Thyroid gland (tissue), 4 donors: ENCODE measurements at places on chromosomes 7 and 10.

GRCh38 chr10:4125776-4126175 lies 340.8 kb upstream of the KLF6 start:
- H3K4me3 ChIP-seq, result no peak overlapping the region
- H3K4me1 ChIP-seq, result no peaks in the 10 kb centered on the region
- H3K27me3 ChIP-seq, result no peaks in the 10 kb centered on the region
- no peak for DNase-seq

GRCh38 chr10:132677473-132678227 lies 108.3 kb downstream of the NKX6-2 start:
- no peaks in the 10 kb centered on the region for H3K4me1 ChIP-seq
- no peaks in the 10 kb centered on the region for H3K27me3 ChIP-seq
- DNase-seq, result no peak
- no peak overlapping the region for H3K27ac ChIP-seq

- no peak for DNase-seq
- H3K4me1 ChIP-seq, result peaks cover 5% of the 10 kb centered on the region
- H3K4me3 ChIP-seq, result no peak overlapping the region
- no peaks in the 10 kb centered on the region for H3K36me3 ChIP-seq
- no peaks in the 10 kb centered on the region for H3K27me3 ChIP-seq
Measured at GRCh38 chr7:76073335-76073990, 25.6 kb downstream of the MDH2 start.

DNA sequence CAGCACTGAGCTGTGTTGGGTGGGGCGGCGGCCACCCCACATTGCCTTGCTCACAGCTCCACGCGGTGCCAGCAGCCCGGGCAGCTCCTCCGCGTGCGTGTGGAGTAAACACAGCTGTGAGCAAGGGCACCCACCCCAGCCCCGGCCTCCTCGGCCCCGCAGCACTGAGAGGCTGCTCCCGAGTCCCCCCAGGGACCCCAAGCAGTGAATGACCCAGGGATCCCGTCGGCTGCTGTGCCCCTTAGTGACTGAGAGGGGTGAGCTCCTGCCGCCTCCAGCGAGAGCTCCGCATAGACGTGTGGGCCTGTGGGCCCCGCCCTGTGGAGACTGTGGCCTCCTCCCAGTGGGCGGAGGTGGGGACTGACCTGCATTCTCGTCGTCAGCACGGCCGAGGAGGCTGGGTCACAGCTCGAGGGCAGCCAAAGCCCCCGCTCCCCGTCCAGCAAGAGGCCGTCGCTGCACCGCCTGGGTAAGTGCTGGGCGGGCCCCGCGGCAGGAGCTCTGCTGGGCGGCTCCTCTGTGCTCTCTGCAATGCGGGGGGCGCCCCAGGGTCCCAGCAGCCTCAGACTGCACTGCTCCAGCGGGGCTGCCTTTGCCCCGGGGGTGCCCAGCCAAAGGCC lies 29.9 kb upstream of the UTF1 start:
- no peak overlapping the region for H3K27ac ChIP-seq
- no peaks in the 10 kb centered on the region for H3K27me3 ChIP-seq
- no peaks in the 10 kb centered on the region for H3K36me3 ChIP-seq
- no peaks in the 10 kb centered on the region for H3K4me1 ChIP-seq

GRCh38 chr7:36966636-36967035 lies 242.3 kb upstream of the AOAH start:
- no peak for DNase-seq
- H3K4me1 ChIP-seq, result peaks cover 22% of the 10 kb centered on the region
- H3K27me3 ChIP-seq, result no peaks in the 10 kb centered on the region
- no peak overlapping the region for H3K27ac ChIP-seq

- no peak for DNase-seq
- no peak overlapping the region for H3K27ac ChIP-seq
- H3K27me3 ChIP-seq, result no peaks in the 10 kb centered on the region
- no peak overlapping the region for H3K4me3 ChIP-seq
- no peaks in the 10 kb centered on the region for H3K36me3 ChIP-seq
- no peaks in the 10 kb centered on the region for H3K4me1 ChIP-seq
Measured at GRCh38 chr7:17638727-17639126, 301.6 kb downstream of the SNX13 start.

- H3K4me3 ChIP-seq, result no peak overlapping the region
- no peak overlapping the region for H3K27ac ChIP-seq
- peaks cover 4% of the 10 kb centered on the region for H3K4me1 ChIP-seq
- no peaks in the 10 kb centered on the region for H3K36me3 ChIP-seq
- no peak for DNase-seq
Measured at GRCh38 chr10:60664859-60665258, 113.4 kb upstream of the CDK1 start.

DNA sequence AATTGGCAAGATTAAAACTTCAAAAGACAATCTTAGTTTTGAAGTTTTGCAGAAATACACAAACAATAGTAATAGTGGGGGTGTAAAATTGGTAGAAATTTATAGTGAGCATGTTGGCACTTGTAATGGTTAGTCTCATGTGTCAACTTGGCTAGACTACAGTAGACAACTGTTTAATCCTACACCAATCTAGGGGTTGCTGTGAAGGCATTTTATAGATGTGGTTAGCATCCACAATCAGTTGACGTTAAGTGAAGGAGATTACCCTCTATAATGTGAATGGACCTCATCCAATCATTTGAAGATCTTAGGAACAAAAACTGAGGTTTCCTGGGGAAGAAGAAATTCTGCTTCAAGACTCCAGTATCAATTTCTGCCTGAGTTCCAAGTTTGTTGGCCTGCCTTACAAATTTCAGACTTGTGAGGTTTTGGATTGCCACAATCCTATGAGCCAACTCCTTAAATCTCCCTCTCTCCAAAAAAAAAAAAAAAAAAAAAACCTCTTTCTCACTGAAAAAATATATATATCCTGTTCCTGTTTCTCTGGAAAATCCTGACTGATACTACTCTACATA lies 531.6 kb upstream of the IGFBP3 start:
- H3K36me3 ChIP-seq, result no peaks in the 10 kb centered on the region
- no peak overlapping the region for H3K27ac ChIP-seq
- no peak overlapping the region for H3K4me3 ChIP-seq
- DNase-seq, result no peak
- H3K27me3 ChIP-seq, result no peaks in the 10 kb centered on the region

DNA sequence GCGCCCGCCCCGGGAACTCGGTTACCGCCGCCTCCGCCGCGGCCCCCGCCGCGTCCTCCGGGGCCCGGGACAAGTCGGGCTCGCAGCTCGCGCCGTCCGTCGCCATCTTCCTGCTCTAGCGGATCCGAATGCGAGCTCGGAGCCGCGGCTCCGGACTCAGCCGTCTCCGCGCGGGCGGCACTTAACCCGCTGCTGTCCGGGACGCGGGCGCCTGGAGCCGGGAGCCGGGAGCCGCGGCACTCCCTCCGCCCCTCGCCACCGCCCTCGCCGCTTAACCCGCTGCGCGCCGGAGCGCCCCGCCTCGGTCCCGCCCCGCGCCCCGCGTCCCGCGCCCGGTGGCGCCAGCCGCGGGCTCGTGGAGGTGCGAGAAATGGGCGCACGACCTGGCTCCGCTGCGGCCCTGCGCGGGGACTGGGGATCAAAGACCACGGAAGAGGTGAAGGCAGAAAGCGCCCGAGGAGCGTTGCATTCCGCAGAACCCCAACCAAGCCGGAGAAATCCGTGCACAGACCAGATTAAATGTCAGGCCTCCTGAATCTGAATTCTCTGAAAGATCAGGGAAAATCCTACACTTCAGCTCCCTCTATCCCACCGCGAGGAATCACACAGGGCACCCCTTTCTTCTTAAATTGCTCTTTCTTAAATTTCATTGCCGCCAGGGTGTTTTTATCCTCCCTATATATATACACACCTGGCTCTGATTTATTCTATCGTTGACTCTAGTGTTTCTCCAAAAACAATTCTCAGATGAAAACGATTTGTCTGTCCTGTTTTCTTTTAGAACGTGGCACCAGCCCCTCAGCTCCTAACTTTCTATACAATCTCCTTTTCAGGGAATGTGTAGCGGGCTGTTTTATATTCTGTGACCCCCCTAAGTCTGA lies at the start of gene CTTNBP2:
Gene CTTNBP2 (minus strand): TSS at position 132 of the 881 bp plus-strand sequence. CDS start 26 bp downstream, at position 106.
- peak within 1 kb of the TSS; percentile 81 for H3K27ac ChIP-seq
- H3K27me3 ChIP-seq, result no peaks in the 10 kb centered on the region
- no peaks in the 10 kb centered on the region for H3K4me1 ChIP-seq
- peak within 1 kb of the TSS; percentile 75 for H3K4me3 ChIP-seq
- DNase-seq, result peak; percentile 56
- no peaks in the 10 kb centered on the region for H3K36me3 ChIP-seq

- peaks cover 4% of the 10 kb centered on the region for H3K4me1 ChIP-seq
- no peak for DNase-seq
- H3K27ac ChIP-seq, result no peak overlapping the region
- no peak overlapping the region for H3K4me3 ChIP-seq
Measured at GRCh38 chr10:50397312-50398140, 146.2 kb upstream of the ASAH2 start.

GRCh38 chr7:112023282-112023681 lies 182.9 kb downstream of the DOCK4 start:
- DNase-seq, result no peak
- no peaks in the 10 kb centered on the region for H3K36me3 ChIP-seq
- no peak overlapping the region for H3K27ac ChIP-seq
- no peaks in the 10 kb centered on the region for H3K4me1 ChIP-seq
- H3K27me3 ChIP-seq, result no peaks in the 10 kb centered on the region

DNA sequence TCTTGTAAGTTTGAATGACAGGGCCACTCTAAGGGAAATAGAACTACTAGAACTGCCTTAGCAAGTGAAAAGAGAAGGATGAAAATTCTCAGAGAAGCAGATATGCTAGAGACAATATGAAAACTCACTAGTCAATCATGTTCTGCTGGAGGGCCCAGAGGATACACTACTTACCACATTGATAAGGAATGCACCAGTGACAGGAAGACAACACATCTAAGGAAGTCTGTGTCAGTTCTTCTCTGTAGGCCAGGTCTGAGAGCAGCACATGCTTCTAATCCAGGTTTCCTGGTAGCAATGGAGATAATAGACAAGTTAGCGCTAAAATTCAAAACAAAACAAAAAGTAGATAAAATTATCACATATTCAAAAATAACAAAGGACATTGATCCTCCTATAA lies 235.2 kb upstream of the AKR1E2 start:
- H3K36me3 ChIP-seq, result no peaks in the 10 kb centered on the region
- H3K27ac ChIP-seq, result no peak overlapping the region
- H3K27me3 ChIP-seq, result no peaks in the 10 kb centered on the region
- no peak overlapping the region for H3K4me3 ChIP-seq

GRCh38 chr10:88194041-88194887 lies 330.8 kb downstream of the PTEN start:
- no peaks in the 10 kb centered on the region for H3K4me1 ChIP-seq
- no peaks in the 10 kb centered on the region for H3K27me3 ChIP-seq
- no peak overlapping the region for H3K27ac ChIP-seq
- H3K4me3 ChIP-seq, result no peak overlapping the region

DNA sequence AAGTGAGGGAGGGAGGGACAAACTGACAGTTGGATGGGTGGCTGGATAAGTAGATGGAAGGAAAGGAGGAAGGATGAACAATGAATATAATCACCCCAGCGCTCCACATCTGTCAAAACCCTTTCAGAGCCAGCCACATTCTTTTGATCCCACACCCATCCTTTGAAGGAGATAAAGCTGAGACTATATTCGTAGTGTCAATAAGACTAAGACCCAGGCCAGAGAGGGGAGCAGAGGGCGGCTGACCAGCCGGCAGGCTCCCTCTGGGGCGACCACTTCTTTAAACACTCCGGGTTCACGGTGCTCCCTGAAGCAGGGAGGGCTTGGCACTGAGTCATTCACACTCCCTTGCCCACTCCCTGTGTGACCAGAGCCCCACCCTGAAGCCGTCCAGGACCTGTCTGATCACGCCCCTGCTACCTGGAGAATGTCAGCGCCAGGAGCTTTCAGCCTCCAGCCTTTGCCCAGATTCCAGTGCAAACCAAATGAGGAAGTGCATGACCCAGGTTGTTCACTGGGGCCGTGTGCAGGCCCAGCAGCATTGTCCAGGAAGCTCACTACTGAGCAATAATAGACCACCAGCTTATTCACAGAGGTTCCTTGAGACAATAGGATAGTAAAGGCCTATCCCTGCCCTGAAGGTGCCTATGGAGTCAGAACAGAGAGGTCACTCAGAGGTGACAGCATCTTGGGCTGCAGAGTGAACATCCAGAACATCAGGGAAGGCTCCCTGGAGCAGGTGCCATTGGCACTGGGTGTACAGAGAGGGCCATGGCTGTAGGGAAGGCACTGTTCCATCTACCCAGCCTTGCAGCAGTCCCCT lies 34.4 kb downstream of the UNC5B start:
- no peak overlapping the region for H3K27ac ChIP-seq
- H3K27me3 ChIP-seq, result no peaks in the 10 kb centered on the region
- no peak overlapping the region for H3K4me3 ChIP-seq
- H3K36me3 ChIP-seq, result no peaks in the 10 kb centered on the region
- H3K4me1 ChIP-seq, result peaks cover 40% of the 10 kb centered on the region
- DNase-seq, result peak; percentile 83

DNA sequence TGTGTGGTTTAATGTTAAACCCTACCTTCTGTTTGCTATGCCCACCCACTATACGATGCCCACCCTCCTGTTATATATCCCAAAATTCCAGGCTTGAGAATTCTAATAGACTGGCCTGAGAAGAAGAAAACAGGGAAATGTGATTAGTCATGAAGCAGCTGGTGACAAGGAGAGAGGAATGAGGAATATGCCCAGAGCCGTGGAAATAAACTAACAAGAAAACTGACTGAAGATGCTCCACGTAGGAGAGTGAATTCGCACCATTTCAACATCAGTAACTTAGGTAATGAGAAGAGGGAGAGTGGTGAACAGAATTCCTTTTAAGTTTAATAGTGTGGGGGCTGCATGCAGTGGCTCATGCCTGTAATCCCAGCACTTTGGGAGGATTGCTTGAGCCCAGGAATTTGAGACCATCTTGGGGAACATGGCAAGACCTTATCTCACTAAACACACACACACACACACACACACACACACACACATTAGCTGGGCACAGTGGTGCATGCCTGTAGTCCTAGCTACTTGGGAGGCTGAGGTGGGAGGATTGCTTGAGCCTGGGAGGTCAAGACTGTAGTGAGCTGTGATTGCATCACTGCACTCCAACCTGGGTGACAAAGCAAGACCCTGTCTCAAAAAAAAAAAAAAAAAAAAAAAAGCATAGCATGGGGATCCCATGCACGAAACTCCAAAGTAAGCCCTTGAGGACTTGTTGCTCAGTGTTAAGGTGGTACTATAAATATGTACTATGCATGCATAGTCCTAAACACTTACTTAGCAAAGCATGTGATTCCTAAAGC lies 16.1 kb upstream of the SYPL1 start:
- H3K27ac ChIP-seq, result no peak overlapping the region
- no peak for DNase-seq
- H3K27me3 ChIP-seq, result no peaks in the 10 kb centered on the region

DNA sequence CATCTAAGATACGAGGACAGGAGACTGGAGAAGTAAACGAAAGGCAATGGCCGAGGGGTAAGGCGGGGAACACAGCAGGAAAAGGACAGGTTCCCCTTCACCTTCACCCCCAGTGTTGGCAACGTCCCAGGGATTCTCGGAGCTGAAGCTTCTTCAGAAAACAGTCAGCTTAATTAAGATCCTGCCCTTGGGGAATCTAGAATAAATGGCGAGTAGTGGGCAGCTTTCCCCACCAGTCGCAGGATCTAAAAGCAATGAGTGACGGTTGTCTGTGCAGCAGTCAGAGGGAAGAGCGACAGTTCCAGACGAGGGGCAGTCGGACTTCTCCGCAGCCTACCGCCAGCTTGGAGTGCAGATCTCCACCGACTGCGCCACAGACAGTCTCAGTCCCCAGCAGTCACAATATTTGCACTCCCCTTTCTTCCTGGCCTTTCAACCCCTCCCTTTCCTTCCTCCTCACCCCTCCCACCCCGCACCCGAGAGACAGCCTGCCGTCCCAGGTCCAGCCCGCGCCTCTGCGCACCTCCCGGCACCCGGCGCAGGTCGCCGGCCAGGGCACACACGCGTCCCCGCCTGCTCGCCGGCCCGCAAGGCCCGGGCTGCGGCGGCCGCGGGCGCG lies 10.9 kb upstream of the SP8 start:
- no peak overlapping the region for H3K4me3 ChIP-seq
- H3K27ac ChIP-seq, result no peak overlapping the region
- H3K4me1 ChIP-seq, result peaks cover 14% of the 10 kb centered on the region
- H3K27me3 ChIP-seq, result peaks cover 53% of the 10 kb centered on the region
- no peak for DNase-seq
